Caudate nucleus (tissue), 63 donors: ENCODE measurements at places on chromosomes 11 and 22.

DNA sequence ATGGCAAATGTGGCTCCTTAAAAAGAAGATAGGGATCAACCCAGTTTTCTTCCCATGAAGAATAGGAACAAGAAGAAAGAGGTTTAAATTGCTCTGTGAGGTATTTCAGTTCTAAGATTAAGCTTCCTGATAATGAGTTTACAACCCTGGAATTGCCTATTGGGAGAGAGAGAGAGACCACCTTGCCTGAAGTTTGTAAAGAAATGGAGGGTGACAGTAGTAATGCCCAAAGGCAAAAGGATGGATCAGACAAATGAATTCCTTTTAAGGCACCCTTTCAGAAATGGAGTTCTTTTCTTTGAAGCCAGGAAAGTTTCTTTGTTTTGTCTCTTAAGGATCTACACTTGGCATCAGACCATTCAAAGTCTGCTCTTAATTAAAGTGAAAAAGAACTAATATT, 74.3 kb downstream of the DDIAS start:
- no peak for DNase-seq

- no peak for DNase-seq
Measured at GRCh38 chr11:22337596-22338485, at the start of gene SLC17A6. Gene SLC17A6, plus strand, starts transcription at chr11:22338381. Its CDS starts 153 bp downstream, at chr11:22338534.

- DNase-seq, result no peak
Measured at GRCh38 chr22:40410731-40411505, 40.5 kb downstream of the SGSM3 start.

- DNase-seq, result no peak
Measured at GRCh38 chr22:19199479-19199878, 20.9 kb upstream of the SLC25A1 start.

DNA sequence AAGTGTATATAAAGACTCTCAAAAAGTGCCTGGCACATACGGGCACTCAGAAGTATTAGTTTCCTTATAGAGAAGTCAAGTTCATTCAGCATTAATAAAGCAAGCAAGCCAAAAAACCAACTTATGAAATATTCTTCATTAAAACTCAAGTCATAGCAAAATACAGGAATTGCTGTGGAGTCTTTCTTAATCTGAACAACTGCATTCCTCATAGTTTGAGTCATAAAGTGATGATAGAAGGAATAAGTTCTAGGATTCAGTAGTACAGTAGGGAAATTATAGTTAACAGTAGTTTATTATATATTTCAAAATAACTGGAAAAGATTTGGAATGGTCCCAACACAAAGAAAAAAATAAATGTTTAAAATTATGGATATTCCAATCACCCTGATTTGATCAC, 200.3 kb downstream of the C11orf91 start:
- DNase-seq, result no peak

DNA sequence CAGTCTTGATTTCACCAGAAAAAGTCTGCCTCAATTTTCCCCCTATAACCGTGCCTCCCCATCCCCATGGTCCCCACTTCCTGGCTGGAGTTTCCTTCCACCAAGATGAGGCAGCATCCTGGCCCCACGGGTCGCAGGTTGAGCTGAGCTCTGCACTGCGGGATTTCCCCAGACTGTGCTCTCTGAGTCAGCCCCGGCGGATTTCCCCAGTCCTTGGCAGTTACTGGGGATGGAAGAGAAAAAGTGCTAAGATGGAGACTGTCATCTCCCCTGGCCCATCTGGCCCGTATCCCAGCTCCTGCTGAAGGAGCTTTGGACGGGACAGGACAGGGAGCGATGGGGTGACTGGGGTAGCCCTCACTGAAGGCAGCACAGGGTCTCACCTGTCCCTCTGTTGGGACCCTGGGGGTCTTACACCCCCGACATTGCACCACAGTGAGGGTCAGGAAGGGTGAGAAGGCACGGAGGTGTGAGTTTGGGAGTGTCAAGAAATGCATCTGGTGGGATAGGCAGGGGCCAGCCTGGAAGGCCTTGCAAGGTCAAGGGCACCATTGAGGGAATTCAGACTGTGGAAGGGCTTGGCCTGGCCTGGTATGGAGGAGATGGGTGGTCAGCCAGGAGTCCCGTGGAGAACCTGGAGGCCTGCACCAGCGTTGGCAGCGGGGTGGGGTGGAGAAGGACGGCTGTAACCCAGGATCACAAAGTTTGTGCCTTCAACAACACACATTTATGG, 36.5 kb downstream of the NADSYN1 start:
- no peak for DNase-seq

- no peak for DNase-seq
Measured at GRCh38 chr11:133253570-133253969, 278.7 kb downstream of the OPCML start.
